Stimulated activated CD4-positive, alpha-beta T cell treated with anti-CD3 and anti-CD28 coated beads, Interleukin-4, amount 100 ng/mL, for 48 hours (primary cell): ENCODE measurements at places on chromosomes 5 and 9.
A peak's percentile ranks its signal among the peaks of the same experiment; 100 is the strongest.

- DNase-seq: no peak
Observed at GRCh38 chr9:129619787-129620668, 873 bp downstream of the C9orf50 start.

DNA sequence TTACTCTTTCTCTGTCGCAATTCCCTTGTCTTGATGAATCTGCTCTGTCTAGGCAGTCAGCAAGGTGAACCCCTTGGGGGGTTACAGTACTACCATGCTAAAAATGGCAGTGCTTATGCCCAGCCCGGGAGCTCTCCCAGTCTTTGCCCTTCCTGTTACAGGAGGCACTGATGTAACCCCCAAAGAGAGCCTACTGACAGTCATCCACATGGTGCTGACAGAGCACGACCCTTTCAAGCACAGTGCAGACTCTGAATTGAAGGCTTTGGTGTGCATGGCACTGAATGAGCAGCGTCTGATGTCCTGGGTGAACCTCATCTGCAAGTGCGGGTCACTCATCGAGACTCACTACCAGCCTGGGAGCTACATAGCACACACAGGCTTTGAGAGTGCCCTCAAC is 34.5 kb upstream of the SLC36A2 start:
- DNase-seq: no peak

GRCh38 chr5:143938230-143938629 is 126.3 kb downstream of the HMHB1 start:
- no peak for DNase-seq

GRCh38 chr9:110143485-110143884 is 64.5 kb downstream of the C9orf152 start:
- DNase-seq: no peak

- no peak for DNase-seq
Observed at GRCh38 chr9:123234853-123235252, 33.5 kb downstream of the STRBP start.

DNA sequence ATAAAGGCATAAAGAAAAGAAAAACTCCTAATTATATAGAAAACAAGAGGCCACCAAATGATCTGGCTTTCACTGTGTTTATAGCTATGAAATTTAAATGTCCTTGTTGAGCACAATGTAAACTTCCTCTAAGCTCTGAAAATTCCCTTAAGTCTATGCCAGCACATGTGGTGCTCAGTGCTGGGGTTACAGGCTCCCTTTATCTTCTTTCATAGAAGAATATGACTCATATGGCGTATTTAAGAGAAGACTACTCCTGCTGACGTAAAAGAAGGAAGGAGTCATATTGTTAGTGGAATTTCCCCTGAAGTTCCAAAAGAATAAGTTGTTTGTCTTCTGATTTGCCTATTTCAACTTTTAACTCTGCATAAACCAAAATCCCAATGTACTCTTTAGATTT is 30.4 kb downstream of the RNF145 start:
- no peak for DNase-seq

- no peak for DNase-seq
Observed at GRCh38 chr5:2960294-2960693, 208.8 kb upstream of the IRX2 start.

- no peak for DNase-seq
Observed at GRCh38 chr9:115939065-115939765, 214.4 kb upstream of the PAPPA start.

GRCh38 chr5:121144764-121145163 is 680.7 kb downstream of the PRR16 start:
- no peak for DNase-seq

DNA sequence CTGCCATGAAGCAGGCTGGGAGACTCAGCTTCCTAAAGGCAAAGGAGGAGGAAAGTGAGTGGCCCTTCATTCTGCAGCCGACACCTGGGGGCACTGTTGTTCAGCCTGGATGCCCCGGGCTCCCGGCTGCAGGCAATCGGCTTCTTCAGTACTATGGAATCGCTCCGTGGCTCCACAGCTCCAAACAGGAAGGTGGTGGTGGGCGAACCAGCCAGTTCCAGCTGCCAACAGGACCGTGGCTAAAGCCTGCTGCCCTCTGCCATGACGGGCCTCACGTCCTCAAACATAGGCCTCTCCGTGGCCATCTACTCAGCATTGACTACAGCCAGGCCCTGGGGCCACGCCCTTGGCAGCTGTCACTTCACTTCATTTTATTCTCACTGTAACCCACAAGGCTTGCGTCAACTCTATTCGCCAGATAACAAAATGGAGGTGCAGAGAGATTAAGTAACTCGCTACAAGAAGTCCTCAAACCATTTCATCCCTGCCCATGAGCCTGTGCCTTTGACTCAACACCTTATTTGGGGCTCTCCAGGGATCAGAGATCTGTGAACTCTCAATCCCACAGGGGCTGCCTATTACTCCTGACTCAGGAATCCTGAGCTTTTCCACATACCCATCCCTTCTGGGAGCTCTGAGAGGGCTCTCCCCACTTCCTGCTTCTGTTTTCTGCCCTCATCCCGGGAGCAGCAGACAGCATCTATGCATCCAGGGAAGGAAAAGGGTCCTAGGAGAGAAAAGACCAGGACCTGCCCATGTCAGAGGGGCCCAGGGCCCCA is 38.0 kb downstream of the PAX5 start:
- DNase-seq: peak; percentile 48

- DNase-seq: no peak
Observed at GRCh38 chr5:27571681-27572080, 533.3 kb upstream of the CDH9 start.

DNA sequence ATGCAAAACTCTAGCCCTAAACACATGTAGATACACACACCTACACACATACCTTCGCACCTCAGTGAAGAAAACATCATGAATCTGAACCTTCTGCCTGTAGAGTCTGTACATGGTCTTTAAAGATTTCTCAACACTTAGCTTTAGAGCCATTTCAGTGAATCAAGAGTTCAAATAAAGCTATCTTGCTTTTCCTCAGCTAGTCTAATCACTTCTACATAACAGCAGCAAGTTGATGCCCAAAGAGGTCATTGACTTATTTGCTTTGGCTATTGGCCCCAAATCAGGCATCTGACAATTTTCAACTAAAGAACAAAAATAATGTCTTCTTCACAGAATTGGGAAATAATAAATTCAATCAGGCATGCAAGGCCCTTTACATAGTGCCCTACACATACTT is 127.9 kb upstream of the SGCD start:
- no peak for DNase-seq

DNA sequence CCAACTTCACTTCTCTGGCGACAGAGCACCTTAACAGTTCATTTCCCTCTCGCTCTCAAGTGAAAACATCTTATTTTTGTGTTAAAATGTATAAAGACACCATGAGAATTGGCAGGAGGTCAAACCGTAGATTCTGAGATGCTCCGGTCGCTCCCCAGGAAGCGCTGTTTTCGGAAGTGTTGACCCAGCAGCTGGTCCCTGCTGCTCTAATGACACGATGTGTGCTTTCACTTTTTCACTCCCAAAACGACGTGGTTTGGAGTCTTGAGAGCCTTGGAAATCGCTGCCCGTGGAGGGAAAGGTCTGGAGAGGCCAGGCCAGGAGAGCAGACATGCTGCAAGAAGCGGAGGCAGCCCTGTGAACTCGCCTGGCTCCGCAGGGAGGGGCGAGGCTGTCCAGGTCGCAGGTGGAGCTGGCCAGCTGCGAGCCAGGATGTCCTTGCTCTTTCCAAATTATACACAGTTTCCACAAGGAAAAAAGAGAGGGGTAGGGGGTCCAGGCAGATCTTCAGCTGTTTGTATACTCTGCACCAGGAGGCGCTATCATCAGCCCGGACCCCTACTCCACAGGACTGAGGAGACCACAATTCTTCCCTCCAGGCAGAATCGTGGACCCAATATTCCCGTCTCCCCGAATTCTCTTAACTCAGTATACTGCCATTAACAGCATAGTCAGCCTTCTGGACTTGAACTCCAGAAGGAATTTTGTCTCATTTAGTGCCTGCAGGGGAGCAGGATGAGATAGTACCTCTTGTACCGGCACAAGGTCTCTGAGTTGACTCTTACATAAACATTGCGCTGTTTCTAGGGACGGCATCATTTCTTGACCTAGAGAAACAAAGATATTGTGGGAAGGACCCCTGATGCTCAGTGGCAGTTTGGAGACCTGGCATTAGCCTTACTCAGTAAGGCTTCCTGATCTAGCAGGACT is 248.6 kb upstream of the ANKRD55 start:
- DNase-seq: no peak

- DNase-seq: no peak
Observed at GRCh38 chr5:120882038-120882775, 418.1 kb downstream of the PRR16 start.

DNA sequence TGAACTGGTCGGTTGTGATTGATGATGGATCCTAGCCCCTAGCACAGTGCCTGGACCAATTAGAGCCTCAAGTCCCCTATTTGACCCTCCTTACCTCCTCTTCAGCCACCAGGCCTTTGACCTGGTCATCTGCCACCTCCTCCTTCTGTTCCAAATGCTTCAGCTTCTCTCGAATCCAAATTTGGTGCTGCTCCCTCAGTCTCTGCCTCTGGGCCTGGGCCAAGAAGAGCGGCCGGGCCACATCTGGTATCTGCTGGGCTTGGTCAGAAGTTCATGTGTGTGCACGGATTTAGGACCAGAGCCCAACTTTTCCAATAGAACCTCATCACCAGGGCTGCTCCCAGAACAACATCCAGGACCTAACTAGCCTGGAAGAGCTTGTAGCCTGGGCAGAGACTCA is 6.5 kb downstream of the SLC35A4 start:
- no peak for DNase-seq

DNA sequence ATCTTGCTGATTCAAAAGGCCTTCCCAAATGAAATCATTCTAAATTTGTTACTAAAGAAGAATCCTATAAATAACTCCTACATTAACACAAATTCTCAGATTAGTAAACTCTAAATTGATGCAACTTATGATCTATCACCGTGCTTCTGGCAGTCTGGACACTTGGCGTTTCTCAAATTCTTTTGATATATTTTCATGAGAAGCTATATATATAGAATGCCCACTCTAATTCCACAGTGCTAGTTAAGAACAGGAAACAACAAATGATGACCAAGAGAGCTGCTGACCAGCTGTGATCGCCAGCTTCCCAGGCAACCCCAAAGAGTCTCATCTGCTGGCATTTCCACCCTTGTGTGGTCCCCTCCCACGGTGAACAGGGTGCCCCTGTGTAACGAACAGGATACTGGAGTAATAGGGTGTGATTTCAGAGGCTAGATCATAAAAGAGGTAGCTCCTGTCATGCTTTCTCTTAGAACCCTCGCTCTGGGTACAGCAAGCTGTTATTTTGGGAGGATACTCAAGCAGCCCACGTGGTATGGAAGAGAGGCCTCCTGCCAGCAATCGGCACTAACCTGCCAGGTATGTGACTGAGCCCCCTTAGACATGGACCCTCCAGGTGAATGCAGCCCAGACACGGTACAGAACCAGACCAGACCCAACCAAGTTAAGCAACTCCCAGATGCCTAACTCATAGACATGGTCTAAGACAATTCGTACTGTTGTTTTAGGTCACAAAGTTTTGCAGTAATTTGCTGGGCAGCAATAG is 64.7 kb downstream of the CDC14B start:
- no peak for DNase-seq

DNA sequence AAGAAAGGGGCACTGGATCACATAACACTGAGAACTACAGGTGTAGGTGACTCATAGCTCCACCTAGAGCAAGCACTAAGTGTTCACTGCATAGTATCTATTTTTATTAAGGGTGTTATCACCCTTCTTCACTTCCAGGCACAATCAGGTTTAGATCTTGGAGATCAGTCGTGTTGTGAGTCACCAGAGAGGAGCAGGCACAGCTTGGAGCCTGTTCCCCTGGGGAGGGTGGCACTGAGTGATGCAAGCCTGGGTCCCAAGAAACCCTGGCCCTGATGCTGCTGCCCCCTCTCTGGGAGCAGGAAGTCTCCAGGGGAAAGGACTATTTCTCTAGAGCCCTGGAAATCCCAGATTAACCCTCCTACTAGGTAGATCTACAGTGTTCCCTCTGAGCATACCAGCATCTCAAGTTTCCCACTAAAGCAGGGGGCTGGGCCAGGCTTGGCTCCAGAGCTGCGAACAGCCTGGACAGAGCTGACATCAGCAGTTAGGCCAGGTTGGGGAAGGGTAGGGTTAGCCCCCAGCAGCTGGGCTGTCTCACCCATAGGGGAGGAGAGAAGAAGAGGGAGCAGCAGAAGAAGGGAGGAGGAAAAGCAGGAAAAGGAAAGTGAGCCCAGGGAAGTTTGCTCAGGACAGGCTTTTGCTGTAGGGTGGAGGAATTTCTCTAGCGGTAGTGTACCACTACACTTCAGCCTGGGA is 28.1 kb upstream of the SPINK4 start:
- no peak for DNase-seq

DNA sequence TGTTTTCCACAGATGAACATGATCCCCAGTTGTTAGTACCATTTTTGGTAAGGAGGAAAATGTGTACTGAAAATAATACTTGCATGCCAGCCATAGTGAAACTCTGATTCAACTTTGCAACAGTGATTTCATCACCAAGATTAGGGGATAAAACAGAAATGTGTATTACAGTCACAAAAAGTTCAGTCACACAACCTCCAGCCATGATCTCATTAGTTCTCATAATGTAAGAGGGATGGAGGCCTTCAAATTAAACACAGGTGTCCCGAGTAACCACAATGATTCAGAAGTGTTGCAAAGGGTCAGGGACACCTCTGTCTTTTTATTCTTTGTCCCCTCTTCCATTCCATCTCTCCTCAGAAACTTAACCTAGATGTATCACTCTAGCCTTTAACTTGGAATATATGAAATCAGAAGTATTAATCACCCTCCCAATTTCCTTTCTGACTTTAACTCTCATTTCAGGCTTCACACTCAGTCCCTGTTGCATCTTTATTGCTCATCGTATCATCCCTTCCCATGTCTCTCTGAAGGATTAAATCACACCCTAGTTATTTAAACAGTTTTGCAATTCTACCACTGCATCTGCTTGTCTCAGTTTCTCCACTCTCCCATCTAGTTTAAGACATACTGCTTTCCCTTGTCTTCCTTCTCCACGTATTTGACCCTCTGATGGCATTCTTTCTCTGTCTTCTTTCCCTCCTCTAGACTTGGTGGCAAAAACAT is 291.2 kb downstream of the ADAMTS6 start:
- DNase-seq: no peak

- DNase-seq: no peak
Observed at GRCh38 chr5:122668552-122668951, 106.3 kb upstream of the SNX2 start.

- DNase-seq: no peak
Observed at GRCh38 chr9:114954956-114955582, 24.7 kb upstream of the TNFSF8 start.
